ENCODE measurements at places on chromosomes 6 and 20.

DNA sequence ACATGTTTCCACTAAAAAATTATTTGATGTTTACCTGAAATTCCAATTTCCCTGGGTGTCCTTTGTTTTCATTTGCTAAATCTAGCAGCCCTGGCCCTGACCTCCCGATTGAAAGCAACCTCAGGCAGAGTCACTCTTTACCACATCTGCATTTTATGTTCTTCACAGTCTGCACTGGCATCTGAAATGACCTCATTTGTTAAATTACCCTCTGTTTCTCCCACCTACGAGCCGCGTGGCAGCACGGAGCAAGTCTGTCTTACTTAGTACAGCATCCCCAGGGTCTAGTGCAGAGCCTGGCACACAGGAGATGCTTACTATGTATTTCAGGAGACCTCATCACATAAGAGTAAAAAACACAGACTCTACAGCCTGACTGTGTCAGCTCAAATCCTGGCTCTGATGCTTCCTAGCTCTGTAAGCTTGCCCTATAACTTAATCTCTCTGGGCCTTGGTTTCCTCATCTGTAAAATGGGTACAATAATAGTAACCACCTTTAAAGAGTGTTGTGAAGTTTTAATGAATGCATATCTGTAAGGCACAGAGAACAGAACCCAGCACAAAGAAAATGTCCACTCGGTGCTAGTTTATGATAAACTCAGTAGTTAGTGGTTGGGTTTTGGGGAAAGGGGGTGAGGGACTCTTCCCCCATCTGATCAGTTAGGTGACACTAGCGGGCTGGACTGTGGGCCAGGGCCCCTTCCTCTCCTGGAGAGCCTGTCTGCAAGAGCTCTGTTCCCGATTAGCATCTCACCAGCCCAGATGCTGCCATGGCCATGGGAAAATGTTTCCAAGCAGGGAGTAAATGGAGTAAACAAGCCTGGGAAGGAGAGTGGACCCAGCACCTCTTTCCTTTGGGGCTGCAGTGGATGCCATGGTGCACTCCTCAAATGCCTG is 88.2 kb downstream of the PREX1 start:
- DNase-seq = no peak

DNA sequence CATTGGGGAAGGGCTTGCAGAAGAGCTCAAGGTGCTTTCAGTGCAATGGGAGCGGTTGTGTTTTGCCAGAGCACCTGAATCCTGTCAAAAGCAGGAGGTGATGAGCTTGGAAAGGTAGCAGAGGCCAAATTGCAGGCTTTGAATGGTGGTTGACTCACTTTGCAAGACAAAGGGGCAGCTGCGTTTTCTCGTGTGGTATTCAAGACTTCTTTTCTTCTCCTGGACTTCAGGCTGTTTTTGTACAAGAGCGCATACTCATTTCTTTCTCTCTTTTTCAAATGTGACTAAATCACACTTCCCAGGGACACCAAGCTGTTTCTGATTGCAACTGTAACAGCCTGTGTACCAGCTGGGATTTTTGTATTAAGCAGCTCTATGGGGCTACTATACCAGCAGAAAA is 32.3 kb downstream of the GHRH start:
- no peak for DNase-seq

DNA sequence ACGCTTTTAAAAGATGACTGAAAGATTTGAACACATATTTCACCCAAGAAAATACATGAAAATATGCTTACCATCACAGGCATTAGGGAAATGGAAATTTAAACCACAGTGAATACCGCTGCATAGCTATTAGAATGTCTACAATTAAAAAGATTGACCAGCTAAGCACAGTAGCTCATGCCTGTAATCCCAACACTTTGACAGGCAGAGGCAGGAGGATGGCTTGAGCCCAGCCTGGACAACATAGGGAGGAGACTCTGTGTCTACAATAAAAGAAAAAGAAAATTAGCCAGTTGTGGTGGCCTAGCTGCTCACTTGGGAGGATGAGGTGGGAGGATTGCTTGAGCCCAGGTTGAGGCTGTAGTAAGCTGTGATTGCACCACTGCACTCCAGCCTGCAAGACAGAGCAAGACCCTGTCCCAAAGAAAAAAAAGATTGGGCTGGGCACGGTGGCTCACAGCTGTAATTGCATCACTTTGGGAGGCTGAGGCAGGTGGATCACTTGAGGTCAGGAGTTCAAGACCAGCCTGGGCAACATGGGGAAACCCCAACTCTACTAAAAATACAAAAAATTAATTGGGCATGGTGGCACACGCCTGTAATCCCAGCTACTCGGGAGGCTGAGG is 163.7 kb upstream of the AKAP12 start:
- DNase-seq = no peak

- no peak for DNase-seq
Measured at GRCh38 chr6:133512410-133513016, 271.4 kb downstream of the EYA4 start.

DNA sequence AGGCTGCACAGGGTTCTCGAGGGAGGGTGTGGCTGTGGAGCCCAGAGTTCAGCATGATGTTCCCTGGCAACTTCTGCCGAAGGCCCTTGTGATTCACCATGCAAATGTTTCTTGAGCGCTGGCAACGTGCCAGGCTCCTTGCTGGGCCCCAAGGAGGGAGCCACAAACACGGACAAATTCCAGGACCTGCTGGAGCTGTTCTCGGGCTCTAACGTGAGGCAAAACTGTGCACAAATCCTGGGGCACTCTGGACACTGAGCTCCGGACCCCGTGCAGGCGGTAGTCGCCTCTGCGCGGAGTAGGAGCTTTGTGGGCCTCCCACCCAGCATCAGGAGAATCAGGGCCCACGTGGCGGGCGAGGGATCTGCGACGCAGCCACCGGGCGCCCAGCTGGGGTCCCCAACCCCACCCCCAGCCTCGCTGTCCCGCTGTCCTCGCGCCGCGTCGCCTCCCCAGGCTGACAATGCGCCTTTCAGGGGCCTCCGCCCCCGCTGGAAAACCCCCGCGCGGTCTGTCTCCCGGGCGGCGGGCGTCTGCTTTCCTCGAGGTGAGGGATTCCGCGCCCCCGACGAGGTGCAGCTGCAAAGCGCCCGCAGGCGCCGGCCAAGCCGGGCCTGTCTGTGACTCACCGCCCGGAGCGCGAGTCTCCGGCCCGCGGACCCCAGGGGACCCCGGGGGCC is 31.7 kb upstream of the SCUBE3 start:
- no peak for DNase-seq

- DNase-seq = no peak
Measured at GRCh38 chr6:117504478-117505144, 22.1 kb downstream of the DCBLD1 start.

- DNase-seq = no peak
Measured at GRCh38 chr6:67663105-67663895, 971.8 kb upstream of the ADGRB3 start.

DNA sequence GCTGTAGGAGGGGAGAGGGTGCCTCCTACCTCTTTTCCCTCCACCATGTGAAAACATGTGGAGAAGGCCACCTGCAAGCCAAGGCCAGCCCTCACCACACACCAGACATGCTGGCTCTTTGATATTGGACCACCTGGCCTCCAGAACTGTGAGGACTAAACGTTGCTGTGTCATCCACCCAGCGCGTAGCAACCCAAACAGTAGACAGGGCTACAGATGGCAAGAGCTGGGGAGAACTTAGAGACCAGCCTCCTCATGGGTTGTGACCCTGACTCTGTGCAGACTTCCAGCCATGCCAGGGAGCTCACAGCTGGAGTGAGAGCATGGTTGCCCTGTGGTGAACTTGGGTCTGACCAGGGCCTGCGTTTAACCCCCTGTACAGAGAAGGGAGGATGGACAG is 195.9 kb upstream of the CST7 start:
- DNase-seq = no peak

GRCh38 chr6:147841547-147842148 is 333.2 kb downstream of the SAMD5 start:
- no peak for DNase-seq

GRCh38 chr6:134295953-134296553 is 21.9 kb downstream of the SGK1 start:
- DNase-seq = no peak

DNA sequence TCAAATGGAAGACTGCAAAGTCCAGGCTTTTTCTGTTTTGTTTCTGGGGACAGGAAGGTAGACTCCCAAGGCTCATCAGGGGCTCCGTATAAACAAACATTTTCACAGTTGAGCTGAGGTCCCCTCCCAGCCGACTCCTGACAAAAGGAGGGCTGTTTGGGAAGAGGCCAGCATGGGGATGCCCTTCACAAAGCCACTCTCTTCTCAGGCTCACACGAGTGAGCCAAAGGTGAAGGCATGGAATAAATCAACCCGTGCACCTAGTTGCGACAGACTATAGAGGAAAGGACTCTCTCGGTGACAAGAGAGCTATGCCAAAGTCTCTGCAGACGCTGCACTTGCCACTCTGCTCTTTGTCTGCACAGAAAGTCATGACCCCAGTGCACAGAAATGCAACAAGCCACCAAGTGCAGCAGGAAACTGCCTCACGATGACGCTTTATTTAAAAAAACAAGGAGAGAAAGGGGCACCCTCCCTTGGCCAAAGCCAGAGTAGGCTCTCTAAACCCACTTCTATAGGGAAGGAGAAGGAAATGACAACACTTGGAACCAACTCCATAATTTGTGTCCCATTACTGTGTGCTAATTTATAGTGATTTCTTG is 21.0 kb downstream of the JAG1 start:
- DNase-seq = no peak

- DNase-seq = no peak
Measured at GRCh38 chr6:132210886-132211563, 190.2 kb downstream of the MOXD1 start.

DNA sequence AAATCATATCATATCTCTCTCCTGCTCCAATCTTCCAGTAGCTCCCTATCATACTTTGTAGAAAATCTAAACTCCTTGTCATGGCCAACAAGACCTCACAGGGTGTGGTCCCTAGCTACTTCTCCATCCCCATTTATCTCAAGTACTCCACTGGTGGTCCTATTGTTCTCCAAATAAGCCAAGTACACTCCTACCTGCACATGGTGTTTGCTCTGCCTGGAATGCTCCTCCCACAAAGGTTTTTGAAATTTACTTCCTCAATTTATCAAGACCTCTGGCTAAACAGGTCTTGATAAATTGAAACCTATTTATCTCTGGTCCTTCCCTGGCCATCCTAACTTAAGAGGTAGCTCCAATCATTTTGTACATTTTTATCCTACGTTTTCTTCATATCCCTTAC is 12.1 kb downstream of the TMX4 start:
- DNase-seq = no peak

DNA sequence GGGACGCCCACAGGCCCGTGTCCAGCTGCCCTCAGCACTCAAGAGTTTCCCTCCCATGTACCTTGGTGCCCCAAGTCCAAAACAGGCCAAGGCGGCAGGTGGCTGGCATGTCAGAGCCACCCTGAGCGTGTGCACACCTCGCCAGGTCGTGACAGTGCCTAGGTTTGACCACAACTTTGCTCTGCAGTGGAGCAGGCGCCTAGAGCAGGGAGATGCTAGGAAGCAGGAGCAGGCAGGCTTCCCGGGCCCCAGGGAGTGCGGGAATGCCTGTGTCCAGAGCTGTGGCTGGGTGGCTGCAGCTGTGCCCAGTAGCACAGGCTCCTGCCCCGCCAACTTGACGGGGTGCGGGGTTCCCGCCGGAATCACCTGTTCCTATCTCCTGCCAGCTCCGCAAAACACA is 380.8 kb upstream of the IMPG1 start:
- no peak for DNase-seq

DNA sequence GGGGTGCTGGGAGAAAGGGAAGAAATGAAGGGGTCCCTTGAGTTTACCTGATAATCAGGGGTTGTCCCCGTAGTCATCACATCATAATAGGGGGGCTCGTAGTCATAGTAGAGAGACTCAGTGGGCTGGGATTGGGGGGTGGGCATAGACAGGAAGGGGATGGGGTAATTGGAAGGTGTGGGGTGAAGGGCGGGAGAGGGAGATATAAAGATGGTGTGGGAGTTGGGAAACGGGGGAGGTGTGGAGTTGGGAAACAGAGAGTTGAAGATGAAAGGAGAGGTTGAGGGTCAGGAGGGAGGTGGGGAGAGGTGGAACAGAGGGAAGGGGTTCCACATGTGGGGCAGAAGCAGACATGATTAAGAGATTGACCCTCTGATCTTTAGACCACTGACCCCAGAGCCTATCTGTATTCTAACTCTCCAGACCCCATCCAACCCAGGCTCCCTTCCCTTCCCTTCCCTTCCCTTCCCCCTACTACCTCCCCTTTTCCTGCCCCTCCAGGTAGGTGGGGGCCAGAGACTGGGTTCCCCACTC is 6.5 kb downstream of the COL11A2 start:
- DNase-seq = no peak

DNA sequence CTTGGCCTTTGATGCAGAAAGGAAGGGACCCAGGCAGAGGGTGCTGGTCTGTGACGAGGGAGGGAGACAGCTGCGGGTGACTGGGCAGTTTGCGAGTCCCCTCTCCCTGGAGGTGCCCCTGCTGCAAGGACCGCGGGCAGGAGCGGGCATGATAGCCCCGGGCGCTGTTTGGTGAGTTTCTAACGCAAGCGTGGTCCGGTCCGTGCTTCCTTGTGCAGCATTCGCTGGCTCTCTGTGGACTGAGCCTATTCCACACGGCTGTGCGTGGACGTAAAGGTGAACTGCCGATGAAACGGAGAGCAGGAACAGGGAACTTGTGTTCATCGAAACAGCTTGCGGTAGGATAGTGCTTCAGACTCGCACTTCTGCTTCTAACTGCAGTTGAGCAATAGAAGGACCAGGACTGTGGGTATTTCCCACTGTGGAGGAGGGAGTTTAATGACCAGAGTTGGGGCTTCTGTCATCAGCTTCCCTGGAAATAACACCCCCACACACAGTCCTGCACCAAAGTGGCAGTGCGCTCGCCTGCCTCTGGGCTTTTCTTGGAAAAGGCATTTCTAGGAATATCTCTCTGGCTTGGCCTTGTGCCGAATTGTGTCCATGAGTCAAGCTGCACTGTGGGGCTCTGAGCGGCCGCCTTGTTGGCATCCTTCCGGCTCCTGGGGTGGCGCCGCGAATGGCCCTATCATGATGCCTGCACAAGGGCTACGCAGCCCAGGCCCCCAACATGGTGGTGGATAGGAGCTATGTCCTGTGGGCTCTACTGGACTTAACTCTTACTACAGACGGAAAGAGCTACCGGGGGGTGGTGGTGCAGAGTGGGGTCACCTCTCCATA is 48.9 kb downstream of the DUSP22 start:
- DNase-seq = no peak

- DNase-seq = no peak
Measured at GRCh38 chr20:19492116-19492515, 265.9 kb upstream of the RIN2 start.

DNA sequence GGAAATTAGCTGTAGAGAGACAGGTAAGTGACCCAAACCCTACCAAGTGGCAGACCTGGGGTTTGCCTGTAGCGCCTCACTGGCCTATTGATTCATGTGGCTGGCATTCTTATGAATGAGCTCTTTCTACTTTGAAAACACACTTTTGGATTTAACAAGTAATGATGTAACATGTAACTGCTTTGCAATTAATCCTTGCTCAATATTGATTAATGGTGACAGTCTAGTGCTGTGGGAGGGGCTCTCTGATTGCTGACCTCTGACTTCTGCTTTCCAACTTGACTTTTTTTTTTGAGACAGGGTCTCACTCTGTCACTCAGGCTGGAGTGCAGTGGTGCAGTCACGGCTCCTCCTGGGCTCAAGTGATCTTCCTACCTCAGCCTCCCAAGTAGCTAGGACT is 82.7 kb downstream of the TIAM2 start:
- DNase-seq = no peak
